ENCODE measurements at places on chromosomes 11 and 22.

DNA sequence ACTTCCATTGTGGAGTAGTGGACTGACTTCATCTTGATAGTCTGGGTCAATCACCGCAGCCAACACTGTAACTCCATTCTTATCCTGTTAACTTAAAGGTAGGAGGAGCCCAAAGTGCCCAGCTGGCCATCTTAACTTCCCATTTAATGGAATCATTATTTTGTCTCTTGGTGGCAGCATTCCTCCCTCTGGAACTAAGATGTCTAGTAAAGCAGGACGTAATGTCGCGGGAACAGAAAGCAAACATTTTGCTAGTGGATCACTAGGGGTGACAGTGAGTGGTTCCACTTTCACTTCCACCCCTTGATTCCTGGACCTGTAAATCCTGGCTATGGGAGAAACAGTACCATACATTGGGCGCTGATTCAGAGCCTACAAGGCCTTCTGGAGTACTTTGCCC, 71.4 kb downstream of the GAB4 start:
- DNase-seq, result no peak

GRCh38 chr11:112016765-112017376, 8.3 kb upstream of the DLAT start:
- DNase-seq, result no peak

GRCh38 chr22:44404341-44405020, 91.7 kb upstream of the SHISAL1 start:
- DNase-seq, result no peak

DNA sequence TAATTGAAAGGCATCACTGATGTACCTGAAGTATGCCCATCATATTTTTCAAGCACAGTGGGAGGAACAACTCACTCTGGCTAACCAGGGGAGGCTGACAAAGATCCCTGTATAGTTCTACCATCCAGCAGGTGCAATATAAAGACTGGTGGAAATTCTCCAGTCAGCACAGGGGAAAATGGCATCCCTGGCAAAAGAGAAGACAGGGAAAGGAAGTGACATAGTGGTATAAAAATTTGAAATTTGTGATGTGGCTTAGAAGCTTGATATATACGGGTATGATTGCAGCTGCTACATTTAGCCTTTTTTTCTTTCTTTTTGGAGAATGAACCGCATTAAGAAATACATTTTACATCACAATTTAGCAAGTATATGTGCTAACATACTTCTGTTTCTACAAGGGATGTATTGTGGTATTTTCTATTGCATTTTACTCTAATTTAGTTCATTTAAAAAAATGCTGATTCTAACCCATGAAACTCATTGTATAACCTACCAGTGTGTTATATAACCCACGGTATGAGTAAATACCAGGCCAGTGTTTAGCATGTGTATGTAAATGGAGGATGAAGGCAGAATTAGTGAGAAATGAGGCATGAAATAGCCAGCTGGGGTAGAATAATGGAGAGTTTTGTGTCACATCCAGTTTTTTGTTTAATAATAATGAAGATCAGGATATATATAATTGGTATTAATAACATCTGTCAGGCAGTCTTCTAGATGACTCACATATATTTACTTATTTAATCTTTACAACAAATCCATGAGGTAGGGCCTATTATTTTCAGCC, 186.1 kb downstream of the ARHGAP42 start:
- no peak for DNase-seq

DNA sequence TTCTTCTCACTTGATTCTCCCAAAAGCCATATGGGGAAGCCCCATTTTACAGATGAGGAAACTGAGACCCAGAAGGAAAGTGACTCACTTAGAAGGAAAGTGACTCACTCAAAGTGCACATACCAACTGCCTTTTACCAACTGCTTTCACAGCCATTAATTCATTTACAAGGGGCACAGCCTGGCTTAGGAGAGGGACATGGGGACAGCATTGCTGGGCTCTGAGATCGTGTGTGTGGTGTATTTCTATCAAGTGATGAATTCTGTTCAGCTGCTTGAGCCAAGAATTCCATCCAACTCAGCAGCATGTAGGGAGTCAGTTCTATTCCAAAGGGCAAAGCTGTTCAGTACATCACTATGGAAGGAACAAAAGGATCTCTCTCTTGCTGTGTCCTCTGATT, 23.5 kb upstream of the PAK1 start:
- no peak for DNase-seq
